Progenitor cell of endocrine pancreas (in vitro differentiated cells): ENCODE measurements at places on chromosomes 5 and 9. TPM values are rescaled to one million over a fixed set of nuclear protein-coding genes. Genes with fewer than 3 reads are reported as not detected.

FOXD4L5 gene
- 0.24 and 0.29 TPM in 2 replicates for total RNA-seq

ANKRD20A1 gene
- total RNA-seq, result 1.6 and 2.2 TPM in 2 replicates

DUSP1 gene
- total RNA-seq, result 40.7 and 42.0 TPM in 2 replicates

CER1 gene
- 0.73 TPM in 1 of 2 replicates, not detected in the other for total RNA-seq

C9orf72 gene
- total RNA-seq, result 18.6 and 23.4 TPM in 2 replicates

CDC26 gene
- 33.0 and 36.6 TPM in 2 replicates for total RNA-seq

NR4A3 gene
- 1.2 and 1.4 TPM in 2 replicates for total RNA-seq

IL33 gene
- total RNA-seq, result 0.13 TPM in 1 of 2 replicates, not detected in the other

TRAF2 gene
- total RNA-seq, result 23.4 and 23.8 TPM in 2 replicates

ZNF300 gene
- 17.2 and 18.6 TPM in 2 replicates for total RNA-seq

FAM153A gene
- total RNA-seq, result 0.55 and 1.2 TPM in 2 replicates

SLC35D2 gene
- total RNA-seq, result 52.6 and 60.9 TPM in 2 replicates

LECT2 gene
- total RNA-seq, result not detected in 2 replicates

SPATA31E1 gene
- total RNA-seq, result not detected in 2 replicates

SAXO1 gene
- total RNA-seq, result 0.22 TPM in 1 of 2 replicates, not detected in the other
